ENCODE measurements at places on chromosomes 2 and 18.
A peak's percentile ranks its signal among the peaks of the same experiment; 100 is the strongest.

DNA sequence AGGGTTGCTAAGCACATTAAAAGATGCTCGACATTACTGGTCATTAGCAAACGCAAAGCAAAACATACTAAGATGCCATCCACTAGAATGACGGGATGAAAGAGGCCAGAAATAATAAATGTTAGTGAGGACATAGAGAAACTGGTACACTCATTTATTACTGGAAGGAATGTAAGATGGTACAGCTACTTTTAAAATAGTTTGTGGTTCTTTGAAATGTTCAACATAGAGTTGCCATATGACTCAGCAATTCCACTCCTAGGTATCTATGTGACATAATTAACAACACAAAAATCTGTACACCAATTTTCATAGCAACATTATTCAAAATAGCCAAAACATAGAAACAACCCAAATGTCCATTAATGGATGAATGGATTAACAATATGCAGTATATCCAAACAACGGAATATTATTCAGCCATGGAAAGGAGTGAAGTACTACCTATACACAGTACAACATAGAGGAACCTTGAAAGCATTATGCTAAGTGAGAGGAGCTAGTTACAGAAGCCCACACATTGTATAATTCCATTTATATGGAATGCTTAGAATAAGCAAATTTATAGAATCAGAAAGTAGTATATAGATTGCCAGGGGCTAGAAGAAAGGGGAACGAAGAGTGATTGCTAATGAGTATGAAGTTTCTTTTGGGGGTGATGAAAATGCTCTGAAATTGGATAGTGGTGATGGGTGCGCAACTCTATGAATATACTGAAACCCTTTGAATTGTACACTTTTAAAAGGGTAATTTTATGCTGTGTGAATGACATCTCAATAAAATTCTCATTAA lies 61.9 kb upstream of the IL1R1 start:
- no peak for DNase-seq

- DNase-seq = no peak
These were observed 133.6 kb downstream of the GULP1 start for GRCh38 chr2:188425266-188425665.

DNA sequence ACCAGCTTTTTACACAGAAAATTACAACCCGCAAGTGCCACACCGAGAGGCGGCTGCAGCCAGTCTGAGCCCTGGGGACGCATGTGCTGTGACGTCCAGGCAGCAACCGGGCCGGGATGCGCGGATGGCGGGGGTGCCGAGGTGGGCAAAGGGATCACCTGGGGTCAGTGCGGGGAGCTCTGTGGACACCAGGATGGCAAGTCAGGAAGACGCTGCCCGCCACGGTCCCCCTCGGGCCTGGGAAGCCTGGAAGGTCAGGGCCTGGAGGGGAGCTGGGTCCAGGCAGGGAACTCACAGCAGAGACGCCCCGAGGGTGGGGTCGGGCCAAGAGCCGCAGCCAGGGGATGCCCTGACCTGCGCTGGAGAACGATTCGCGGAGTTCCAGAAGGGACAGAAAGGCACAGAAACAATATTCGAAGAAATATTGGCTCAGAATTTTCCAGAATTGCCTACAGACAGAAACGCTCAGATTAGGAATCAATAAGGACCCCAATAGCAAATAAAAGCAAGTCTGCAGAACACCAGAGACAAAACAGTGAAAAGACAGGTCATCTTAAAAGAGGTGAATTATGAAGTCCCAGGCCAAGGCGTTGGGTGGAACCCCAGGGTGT lies 11.7 kb upstream of the KIF1A start:
- DNase-seq = no peak

GRCh38 chr18:74963820-74964446 lies 245.0 kb downstream of the PTGR3 start:
- DNase-seq = no peak

DNA sequence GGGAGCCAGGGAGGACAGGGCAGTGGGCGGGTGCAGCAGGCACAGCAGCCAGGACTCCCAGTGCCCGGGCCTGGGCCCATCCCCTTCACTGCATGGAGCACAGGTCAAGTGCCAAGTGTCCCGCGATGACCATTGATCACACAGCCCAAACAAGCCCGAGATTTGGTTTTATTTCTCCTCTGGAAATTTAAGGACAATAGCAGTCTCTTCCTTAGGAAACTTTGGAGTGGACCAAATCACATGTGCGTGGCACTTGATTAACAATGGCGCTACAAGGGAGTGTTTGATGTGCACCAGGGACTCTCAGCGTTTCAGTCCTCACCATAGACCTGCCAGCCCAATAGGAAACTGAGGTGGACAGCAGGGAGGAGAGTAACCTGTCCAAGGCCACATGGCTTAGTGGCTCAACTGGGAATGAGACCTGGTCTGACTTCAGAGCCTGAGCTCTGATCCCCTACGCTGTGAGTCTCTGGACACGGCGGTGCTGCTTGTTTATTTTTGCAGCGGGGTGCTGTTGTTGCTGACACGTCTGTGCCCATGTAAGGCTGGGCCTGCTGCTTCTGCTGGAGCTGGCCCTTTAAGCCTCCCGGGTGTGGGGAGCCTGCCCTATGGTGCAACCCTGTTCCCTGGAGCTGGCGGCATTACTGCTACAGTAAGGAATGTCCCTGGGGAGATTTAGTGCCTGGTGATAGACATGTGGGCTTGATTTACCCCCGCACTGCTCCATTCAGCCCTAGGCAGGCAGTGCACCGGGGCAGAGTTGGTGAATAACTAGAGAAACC lies 194.2 kb downstream of the INHBB start:
- DNase-seq = peak; percentile 86

DNA sequence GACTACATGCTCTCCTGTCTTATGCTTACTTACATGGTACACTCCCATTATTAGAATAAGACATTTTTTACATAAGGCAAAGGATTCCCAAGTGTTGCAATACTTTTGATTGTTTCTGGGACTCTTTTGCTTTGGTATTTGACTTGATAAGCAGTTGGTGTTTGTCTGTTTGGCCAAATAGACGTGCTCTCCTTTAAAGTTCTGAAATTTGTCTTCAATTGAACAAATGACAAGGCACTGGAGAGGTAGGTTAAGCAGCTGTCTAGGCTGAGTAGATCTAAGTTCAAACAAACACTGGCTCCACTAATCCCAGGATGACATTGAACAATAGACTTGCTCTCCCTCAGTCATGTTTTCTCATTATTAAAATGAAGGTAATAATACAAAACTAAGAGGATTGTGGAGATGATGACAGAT lies 430.5 kb downstream of the STK39 start:
- DNase-seq = no peak

- DNase-seq = no peak
These were observed 3.3 kb downstream of the IL1R2 start for GRCh38 chr2:101995019-101995418.

- DNase-seq = no peak
These were observed 29.3 kb downstream of the SERPINE2 start for GRCh38 chr2:224009605-224010315.

DNA sequence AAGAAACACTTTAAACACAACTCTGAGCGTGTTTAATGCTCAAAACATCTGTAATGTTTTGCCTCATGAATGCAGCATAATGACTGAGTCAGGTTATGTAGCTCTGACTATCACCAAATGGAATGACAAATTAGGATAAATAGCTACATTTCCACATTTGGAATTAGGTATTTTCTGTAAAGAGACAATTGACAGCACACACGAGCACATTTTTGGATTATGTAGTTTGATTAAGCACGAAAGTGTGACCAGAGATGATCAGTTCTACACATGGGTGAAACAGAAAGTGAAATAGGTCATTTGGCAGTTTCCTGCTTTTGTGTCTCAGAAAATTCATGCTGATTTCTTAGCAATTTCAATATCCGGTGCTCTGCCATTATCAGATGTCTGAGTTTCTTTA lies 29.0 kb downstream of the LPIN1 start:
- no peak for DNase-seq

- no peak for DNase-seq
These were observed 60.9 kb downstream of the METTL4 start for GRCh38 chr18:2510416-2510815.

GRCh38 chr2:64992990-64993389 lies 3.8 kb downstream of the SLC1A4 start:
- DNase-seq = no peak

GRCh38 chr18:55779691-55780585 lies 191.9 kb upstream of the TCF4 start:
- DNase-seq = no peak

DNA sequence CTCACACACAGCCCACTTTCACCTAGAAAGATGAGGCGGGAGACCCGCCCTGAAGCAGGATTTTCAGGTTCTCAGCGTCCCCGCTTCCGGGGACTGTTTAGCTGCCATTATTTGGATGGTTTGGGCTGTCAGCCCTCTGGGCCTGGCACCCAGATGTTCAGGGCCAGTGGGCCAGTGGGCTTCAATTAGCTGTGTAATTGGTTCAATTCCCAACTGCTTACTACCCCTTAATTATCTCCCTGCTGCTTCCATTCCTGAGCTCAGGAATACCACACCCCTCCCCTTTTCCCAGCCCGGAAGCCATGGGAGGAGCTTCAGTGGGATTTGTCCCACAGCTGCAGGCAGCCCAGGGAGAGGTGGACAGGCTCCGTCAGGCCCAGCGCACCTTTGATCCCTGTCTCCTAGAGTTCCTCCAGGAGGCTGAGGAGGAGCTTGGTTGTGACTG lies 114.1 kb upstream of the MYCN start:
- DNase-seq = no peak

- DNase-seq = no peak
These were observed 16.9 kb upstream of the CD28 start for GRCh38 chr2:203689426-203690116.

GRCh38 chr2:222844323-222844722 lies 16.5 kb upstream of the ACSL3 start:
- no peak for DNase-seq

- no peak for DNase-seq
These were observed 61.7 kb downstream of the MAP4K4 start for GRCh38 chr2:101759162-101759561.

- no peak for DNase-seq
These were observed 44.3 kb upstream of the CABYR start for GRCh38 chr18:24094561-24094960.

DNA sequence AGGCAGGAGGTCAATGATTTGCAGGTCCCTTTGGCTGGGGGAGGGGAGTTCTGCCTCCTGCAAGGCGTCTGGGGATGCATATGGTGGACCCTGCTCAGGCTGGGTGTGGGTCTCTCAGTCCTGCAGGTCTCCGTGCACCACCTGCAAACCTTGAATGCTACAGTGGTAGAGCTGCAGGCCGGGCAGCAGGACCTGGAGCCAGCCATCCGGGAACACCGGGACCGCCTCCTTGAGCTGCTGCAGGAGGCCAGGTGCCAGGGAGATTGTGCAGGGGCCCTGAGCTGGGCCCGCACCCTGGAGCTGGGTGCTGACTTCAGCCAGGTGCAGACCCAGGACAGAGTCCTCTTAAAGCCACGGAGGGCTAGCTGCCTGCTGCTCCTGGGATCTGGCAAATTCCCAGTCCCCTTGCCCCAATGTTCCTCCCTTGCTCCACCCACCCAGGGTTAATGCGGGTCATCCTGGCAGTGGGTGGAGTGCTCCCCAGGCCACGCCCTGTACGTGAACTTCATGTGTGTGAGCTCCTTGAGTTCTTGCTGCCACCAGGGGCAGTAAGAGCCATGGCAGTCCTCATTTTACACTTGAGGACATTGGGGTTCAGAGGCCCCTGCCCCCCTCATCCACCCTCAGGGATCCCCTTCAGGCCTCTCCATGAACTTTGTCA lies 3.1 kb downstream of the PROM2 start:
- DNase-seq = no peak

DNA sequence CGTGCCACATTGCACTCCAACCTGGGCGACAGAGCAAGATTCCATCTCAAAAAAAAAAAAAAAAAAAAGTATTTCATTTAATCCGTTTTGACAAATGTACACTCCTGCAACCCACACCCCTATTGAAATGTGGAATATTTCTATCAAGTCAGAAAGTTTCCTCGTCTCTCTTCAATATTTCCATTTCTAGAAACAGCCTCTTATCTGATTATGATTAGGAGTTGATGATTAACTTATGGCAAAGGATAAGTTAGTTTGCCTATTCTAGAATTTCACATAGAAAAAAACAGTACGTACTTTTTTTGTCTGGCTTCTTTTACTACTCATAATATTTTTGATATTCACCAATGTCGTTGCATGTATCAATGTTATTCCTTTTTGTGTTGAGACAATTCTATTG lies 107.1 kb upstream of the DNMT3A start:
- no peak for DNase-seq

GRCh38 chr2:147250652-147251356 lies 594.0 kb upstream of the ACVR2A start:
- no peak for DNase-seq

DNA sequence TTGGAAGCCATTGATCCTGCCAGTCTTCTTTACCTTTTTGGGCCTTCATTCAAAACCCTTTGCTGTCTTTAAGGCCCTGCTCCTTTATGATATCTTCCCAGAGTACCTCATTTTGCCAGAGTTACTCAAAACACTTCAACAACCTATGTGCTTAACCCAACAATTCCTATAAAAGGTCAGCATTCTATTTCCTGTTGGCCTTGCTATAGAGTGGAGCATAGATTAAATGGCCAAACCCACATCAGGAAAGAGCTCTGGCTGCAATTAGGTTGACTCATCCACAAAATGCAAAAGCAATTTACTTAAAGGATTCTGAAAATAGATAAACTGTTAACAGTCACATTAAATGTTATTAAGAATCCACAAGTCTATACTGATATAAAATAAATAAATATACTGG lies 21.2 kb downstream of the MRPL33 start:
- DNase-seq = no peak

- DNase-seq = no peak
These were observed 25.1 kb upstream of the DPYSL5 start for GRCh38 chr2:26822877-26823276.

- DNase-seq = no peak
These were observed 8.2 kb downstream of the DCC start for GRCh38 chr18:52348209-52348608.

DNA sequence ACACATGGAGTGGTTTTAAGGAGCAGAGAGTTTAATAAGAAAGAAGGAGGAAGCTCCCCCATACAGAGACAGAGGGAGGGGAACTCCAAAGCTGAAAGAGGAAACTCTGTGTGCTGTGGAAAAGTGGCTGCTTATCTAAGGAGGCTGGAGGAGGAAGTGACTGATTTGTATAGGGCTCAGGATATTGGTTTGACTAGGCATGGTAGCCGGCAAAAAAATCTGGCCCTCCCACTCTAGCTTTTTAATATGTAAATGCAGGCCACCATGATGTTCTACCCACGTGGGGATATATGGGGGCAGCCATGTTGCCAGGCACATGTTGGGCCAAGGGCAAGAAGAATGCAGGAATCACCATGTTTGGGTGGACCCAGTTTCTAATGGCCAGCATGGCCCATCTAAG lies 64.3 kb downstream of the HNMT start:
- no peak for DNase-seq

DNA sequence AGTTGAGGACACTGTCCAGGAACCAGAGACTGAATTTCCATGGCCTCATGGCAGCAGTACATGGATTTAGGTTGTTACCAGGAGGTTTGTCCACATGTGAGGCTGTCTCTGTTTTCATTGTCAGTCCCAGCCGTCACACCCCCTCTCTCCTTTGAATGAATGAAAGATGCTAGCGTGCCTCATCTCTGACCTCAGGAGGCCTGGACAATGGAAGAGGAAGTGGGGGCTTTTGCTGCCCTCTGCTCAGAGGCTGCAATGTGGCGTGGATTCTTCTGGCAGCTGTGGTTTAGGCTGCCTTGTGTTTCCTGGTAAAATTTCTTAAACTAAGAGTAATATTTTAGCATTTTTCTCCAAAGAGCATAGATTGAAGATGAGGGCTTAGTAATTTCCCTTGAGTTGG lies 47.5 kb downstream of the RAB31 start:
- DNase-seq = no peak

GRCh38 chr2:126674075-126674744 lies 18.3 kb downstream of the GYPC start:
- DNase-seq = no peak

GRCh38 chr2:199462956-199463692 lies 5.4 kb upstream of the SATB2 start:
- DNase-seq = peak; percentile 60
